ENCODE measurements at places on chromosomes 2 and 18. TPM values are rescaled to one million over a fixed set of nuclear protein-coding genes. Genes with fewer than 3 reads are reported as not detected.

Gene GREB1L
- polyA plus RNA-seq = 23.3 TPM

Gene SH3RF3
- polyA plus RNA-seq = 0.52 TPM

Gene SULT1C2
- not detected for polyA plus RNA-seq

Gene SUCLG1
- polyA plus RNA-seq = 135 TPM

Gene TEX44
- not detected for polyA plus RNA-seq

Gene HNMT
- not detected for polyA plus RNA-seq

Gene C2orf72
- polyA plus RNA-seq = 37.7 TPM

Gene CPO
- 1.2 TPM for polyA plus RNA-seq

Gene GLI2
- 0.14 TPM for polyA plus RNA-seq

Gene FAM237A
- not detected for polyA plus RNA-seq

Gene ARHGAP28
- polyA plus RNA-seq = 9.8 TPM

Gene APCDD1
- 1.1 TPM for polyA plus RNA-seq

Gene AGXT
- not detected for polyA plus RNA-seq

Gene CAPN14
- polyA plus RNA-seq = 3.0 TPM

Gene SERPINB11
- not detected for polyA plus RNA-seq

Gene B4GALT6
- 17.8 TPM for polyA plus RNA-seq

Gene CCDC68
- polyA plus RNA-seq = 0.30 TPM

Gene LRP1B
- 12.7 TPM for polyA plus RNA-seq

Gene ASB3
- polyA plus RNA-seq = 60.4 TPM

Gene GAREM2
- polyA plus RNA-seq = 3.2 TPM

Gene CFLAR
- polyA plus RNA-seq = 0.84 TPM

Gene HOXD4
- not detected for polyA plus RNA-seq

Gene MOCOS
- not detected for polyA plus RNA-seq

Gene TGFA
- 0.85 TPM for polyA plus RNA-seq

Gene EMILIN1
- 1.3 TPM for polyA plus RNA-seq

Gene TMEM131
- polyA plus RNA-seq = 9.6 TPM

Gene LYPD6B
- polyA plus RNA-seq = 7.7 TPM

Gene RGPD3
- 0.74 TPM for polyA plus RNA-seq

Gene GCKR
- polyA plus RNA-seq = 2.5 TPM

Gene SPDYA
- 0.22 TPM for polyA plus RNA-seq

Gene CCDC121
- polyA plus RNA-seq = 2.2 TPM

Gene C1D
- polyA plus RNA-seq = 35.4 TPM

Gene EIF4E2
- 57.6 TPM for polyA plus RNA-seq

Gene UGT1A4
- polyA plus RNA-seq = not detected
